ENCODE measurements at places on chromosomes 12 and 14.

DNA sequence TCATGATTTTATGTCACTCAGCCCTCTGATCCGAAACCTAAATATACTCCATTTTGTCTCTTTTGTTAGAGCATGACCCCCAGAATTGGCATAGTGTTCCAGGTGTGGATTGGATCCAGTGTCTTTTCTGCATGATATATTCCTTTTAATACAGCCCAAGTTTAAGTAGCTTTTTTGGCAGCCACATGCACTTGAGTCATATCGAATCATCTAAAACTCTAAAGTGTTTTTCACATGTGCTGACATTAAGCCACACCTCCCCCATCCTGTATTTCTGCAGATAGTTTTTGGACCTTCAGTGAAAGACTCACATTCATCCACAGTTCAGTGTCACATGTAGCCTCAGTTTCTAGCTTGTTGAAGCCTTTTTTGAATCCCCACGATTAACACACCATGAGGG, 30.6 kb downstream of the BORCS5 start:
- DNase-seq = peak; percentile 27

DNA sequence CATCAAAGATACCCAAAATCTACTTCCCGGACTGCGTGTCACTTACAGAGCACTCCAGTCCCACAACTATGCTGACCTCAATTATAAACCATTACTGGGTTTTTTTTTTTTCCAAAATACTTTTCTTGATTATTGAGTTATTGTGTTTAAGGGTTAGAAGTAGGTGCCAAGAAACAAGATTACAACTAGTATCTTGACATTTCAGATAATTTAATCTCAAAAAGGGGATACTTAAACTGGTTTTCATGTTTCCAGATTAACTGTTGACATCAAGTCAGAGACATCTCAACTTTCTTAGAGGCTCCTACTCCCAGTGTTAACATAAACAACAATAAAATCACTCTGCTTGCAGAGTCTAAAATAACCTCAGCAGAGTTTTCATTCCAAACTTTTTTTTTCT, 131.2 kb upstream of the ARID2 start:
- no peak for DNase-seq

DNA sequence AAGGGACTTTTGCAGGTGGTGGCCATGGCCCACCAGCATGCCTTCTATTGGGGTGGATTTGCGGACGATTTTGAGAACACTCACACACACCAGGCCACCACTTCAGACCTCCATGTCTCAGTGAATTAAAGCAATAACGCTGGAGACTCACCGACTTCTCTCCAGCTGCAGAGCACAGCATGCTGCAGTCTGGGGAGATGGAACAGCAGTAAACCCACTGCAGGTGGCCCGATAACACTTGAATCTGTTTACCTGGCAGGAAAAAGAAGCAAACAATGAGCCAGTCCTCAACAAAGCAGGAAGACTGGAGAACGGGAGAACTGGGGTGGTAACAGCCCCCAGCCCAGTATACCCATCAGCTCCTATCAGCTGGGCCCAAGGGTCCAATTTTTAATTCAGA, 21.6 kb downstream of the RFC5 start:
- no peak for DNase-seq

- peak; percentile 4 for DNase-seq
Measured at GRCh38 chr14:69543341-69544115, 31.1 kb downstream of the CCDC177 start.

DNA sequence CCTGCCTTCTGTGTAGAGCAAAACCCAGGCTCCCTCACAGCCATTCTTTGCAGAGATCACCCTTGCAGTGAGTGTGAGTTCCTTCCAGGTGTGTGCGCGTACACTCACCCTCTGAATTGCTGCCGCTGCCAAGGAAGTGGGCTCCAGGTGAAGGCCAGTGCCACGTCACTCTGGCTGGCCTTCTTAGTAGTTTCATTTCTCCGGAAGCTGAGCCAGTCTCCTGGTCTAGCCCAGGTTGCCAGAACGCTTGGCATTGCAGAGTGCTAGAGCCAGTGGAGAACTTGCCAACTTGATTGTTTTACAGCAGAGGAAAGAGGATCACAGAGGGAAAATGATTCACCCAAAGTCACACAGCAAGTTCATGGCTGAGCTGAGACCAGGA, 11.0 kb downstream of the CBLN3 start:
- DNase-seq = no peak

GRCh38 chr12:120941412-120941811, 36.9 kb upstream of the HNF1A start:
- DNase-seq = no peak

DNA sequence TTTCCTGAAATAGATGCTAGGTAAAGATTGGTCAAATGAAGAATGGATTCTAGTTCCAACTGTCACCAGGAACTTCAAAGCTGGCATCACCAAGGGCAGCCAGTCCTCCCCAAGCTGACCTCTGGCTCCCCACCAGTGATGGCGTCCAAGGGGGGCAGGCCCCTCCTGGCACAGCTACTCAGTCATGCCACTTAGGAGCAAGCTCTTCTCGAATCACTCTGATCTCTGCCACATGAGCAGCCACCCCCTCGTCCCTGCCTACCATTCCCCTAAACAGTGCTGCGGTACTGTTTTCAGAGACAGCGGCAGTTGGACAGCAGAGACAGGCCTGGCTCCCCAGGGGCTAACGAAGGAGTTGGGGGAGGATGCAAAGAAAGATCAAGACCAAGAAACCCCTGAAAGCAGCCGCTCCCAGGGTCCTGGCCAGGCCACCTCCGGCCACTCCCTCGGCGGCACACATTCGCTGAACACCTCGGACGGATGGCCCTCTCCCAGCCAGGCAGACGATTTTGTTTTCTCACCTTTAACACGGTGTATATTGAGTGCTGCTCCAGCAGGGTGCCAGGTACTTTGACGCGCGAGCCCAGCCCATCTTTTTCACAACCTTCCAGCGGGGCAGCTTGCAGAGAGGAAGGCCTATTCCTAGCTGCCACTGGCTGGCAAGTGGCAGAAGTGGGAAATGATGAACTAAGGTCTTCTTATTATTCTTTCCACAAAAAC, 47.4 kb downstream of the ARL6IP4 start:
- no peak for DNase-seq

DNA sequence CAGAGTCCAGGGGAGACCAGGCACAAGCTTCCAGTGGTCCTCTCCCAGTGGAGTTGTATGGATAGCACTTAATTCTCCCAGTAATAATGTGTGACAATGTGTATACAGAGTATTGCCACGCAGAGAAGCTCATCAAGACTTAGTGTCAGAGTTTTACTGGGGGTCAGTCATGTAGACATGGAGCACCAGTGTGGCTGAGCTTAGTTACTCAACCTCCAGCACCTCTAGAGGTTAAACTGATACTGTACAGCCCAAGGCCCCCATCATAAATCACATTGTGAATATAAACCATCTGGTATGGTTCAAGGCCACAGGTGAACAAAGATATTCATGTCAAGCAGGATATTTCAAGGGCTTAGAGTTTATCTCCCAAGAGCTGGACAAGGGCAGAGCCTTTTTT, 378.1 kb upstream of the TMPO start:
- no peak for DNase-seq

GRCh38 chr12:56103823-56104108, 593 bp upstream of the PA2G4 start:
- DNase-seq = no peak

DNA sequence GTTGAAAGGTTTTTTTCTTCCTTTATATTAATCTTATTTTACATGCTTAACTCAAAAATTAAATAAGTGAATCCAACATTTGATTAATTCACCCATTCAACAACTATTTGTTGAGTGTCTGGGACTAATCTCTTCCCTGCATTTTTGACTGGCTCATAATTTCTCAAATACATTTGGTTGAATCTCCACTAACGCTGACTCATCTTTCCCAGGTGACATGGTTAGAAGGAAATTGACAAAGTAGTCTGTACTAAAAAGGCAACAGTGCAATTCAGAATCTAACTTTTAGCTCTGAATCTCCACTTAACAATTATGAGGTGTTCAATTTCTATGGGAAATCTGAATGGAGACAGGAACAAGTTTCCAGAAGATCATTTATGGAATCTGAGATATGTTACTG, 88.9 kb downstream of the LIN7A start:
- no peak for DNase-seq

Measured in CD4-positive, alpha-beta T cell (primary cell).